ENCODE measurements at places on chromosomes 5 and 9.

DNA sequence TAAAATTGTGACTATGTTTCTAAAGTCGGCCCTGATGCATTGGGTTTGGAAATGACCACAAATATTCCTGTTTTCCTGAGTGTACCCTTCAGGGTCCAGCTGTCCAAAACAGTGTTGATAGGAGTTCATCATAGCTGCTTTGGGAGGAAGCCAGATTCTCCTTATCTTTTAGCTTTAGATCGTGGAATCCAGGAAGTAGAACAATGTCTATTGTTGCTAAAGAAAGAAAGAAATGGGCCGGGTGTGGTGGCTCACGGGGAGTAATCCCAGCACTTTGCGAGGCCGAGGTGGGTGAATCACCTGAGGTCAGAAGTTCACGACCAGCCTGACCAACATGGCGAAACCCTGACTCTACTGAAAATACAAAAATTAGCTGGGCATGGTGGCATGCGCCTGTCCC lies 9.5 kb downstream of the CAVIN4 start:
- no peak for DNase-seq

- no peak for DNase-seq
Observed at GRCh38 chr5:180640861-180641565, 8.4 kb downstream of the FLT4 start.

DNA sequence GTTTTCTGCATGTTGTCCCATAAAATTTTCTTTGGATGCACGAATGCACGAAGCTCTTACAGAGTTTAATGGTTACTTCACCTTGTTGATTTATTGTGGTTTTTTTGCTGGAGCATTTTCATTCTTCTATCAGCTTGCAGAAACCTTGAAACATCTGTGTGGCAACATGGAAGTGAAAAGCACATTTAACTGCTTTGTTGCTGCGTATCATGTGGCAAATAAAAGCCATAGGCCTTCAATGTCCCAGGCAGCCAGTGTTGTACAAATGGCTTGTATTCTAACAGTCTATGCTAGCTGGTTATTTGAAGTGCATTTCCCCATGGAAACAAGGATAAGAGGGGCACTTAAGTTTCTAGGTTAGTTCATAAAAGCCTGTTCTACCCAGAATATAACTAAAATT lies 42.5 kb upstream of the RASGRF2 start:
- no peak for DNase-seq

GRCh38 chr5:5755888-5756287 lies 333.4 kb downstream of the ICE1 start:
- DNase-seq = no peak

DNA sequence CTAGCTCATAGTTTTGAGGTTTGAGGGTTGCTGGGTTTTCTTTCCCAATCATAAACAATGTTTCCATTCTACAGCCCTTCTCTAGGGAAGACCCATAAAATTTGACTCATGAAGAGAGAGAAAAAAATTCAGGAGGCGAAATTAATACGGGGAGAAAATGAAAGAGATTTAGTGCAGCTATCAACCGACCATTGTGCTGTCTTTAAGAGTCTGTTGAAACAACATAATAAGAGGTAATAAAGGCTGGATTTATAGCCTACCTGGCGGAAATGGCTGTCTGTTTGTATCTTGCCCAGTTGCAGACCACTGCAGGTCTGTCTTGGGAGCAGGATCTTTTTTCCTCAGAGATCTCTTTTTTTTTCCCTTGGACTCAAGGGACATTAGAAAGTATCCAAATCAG lies 66.9 kb downstream of the TLR4 start:
- DNase-seq = no peak
